ENCODE measurements at places on chromosomes 4 and X.

DNA sequence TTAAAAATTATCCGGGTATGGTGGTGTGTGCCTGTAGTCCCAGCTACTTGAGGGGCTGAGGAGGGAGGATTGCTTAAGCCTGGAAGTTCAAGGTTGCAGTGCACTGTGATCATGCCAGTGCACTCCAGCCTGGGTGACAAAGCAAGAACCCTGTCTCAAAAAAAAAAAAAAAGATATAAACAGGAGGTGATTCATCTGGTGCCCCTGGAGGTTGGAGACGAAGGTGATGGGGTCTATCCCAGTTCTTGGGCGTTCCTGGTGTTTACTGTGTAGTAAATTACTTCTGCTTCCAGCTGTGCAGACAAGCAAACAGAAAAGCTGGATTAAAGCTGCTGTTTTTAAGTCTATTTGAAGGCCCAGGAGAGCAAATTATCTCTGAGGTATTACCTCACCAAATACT, 19.9 kb downstream of the GPKOW start:
- no peak for DNase-seq

- no peak for DNase-seq
These were observed 55.8 kb upstream of the BCOR start for GRCh38 chrX:40153345-40154249.

DNA sequence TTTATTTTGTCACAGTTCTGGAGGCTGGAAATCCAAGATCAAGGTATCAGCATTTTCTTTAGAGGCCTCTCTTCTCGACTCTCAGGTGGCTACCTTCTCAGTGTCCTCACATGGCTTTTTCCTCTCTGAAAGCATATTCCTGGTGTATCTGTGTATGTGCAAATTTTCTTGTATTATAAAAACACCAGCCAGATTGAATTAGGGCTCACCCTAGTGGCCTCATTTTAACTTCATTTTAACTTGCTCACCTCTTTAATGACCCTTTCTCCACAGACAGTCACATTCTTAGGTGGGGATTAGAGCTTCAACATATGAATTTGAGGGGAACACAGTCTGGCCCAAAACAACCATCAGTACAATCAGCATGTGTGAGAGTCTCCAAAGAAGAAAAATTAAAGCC, 542.4 kb upstream of the FAM241A start:
- DNase-seq, result no peak

GRCh38 chr4:88957570-88957969, 99.4 kb downstream of the FAM13A start:
- no peak for DNase-seq

GRCh38 chr4:80179637-80180161, 17.6 kb upstream of the PRDM8 start:
- no peak for DNase-seq

- DNase-seq, result no peak
These were observed 2.4 kb downstream of the SPRY1 start for GRCh38 chr4:123398853-123399626.

DNA sequence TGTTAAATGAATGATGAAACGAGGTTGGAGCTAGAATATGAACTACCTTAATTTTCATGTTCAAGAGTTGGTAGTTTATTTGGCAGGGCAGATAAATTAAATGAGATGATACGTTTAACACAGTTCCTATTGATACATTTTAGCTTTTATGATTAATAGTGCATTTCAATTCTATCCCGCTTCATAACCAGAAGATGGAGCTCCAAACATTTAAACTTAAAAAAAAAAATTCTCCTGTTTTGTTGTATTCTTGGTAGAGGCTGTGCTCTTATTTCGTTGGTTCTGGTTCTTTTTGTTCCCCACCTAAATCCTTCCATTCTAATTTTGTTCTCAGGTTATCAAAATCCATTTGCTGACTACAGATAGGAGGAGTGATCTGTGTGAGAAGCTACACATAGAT, 71.8 kb upstream of the PTPN13 start:
- DNase-seq, result no peak

DNA sequence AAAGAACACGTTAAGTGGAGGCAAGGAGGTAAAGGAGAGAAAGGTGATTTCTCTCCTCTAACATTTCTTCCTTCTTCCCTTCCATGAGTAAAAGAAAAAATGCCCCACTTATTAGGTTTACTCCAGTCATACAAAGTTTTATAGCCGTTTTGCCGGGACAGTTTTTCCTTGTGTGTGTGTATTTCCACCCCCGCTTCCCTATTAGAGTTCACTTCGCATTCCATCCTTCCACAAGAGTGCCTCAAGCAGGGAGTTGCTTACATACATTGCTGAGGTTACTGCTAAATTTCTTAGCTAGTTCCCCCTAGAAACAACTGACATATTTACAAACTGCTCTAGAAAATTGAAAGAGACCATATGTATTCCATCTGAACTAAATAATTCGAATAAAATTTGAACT, 45.2 kb upstream of the BMP15 start:
- DNase-seq, result no peak

GRCh38 chr4:176090115-176090514, 24.5 kb downstream of the WDR17 start:
- DNase-seq, result no peak

DNA sequence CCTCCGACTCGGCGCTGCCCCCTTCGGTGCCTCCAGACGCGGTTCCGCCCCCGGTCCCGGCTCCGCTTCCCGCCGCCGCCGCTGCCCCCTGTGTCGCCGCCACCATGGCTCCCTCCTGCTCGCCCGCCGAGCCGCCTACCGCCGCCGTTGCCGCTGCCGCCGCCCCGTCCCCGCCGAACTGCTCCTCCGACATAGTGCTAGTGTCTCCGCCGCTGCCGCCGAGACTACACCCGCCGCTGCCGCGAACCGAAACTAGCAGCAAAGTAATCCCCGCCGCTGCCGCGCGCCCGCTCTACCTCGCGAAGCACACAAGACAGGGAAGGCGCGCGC, 340 bp downstream of the HNRNPD start:
- no peak for DNase-seq

All from Panc1 (cell line).